T-helper 2 cell treated with Interferon-gamma antibody and Interleukin-4, amounts not matched to agents 5 μg/mL and 100 μg/mL, for 36 hours (primary cell): ENCODE measurements at places on chromosomes 6 and 20.

GRCh38 chr20:62376112-62377063, 9.3 kb upstream of the LAMA5 start:
- H3K4me1 ChIP-seq = peaks cover 1% of the 10 kb centered on the region
- H3K36me3 ChIP-seq = no peaks in the 10 kb centered on the region
- no peak overlapping the region for H3K27ac ChIP-seq

GRCh38 chr20:46808565-46808964, 86.1 kb upstream of the EYA2 start:
- no peak overlapping the region for H3K27ac ChIP-seq
- peaks cover 38% of the 10 kb centered on the region for H3K27me3 ChIP-seq

- no peak overlapping the region for H3K4me3 ChIP-seq
- H3K4me1 ChIP-seq = peaks cover 1% of the 10 kb centered on the region
- H3K27ac ChIP-seq = no peak overlapping the region
- peaks cover 2% of the 10 kb centered on the region for H3K27me3 ChIP-seq
- no peaks in the 10 kb centered on the region for H3K36me3 ChIP-seq
- DNase-seq = no peak
Observed at GRCh38 chr20:36203861-36204260, 32.4 kb upstream of the AAR2 start.

GRCh38 chr6:35415065-35415891, 36.9 kb upstream of the FANCE start:
- peaks cover 30% of the 10 kb centered on the region for H3K36me3 ChIP-seq
- H3K4me1 ChIP-seq = peaks cover 53% of the 10 kb centered on the region
- peak overlapping the region; percentile 10 for H3K27ac ChIP-seq

GRCh38 chr6:54106727-54107126, 4.5 kb upstream of the MLIP start:
- H3K27me3 ChIP-seq = no peaks in the 10 kb centered on the region
- no peak for DNase-seq
- H3K27ac ChIP-seq = no peak overlapping the region
- no peak overlapping the region for H3K4me3 ChIP-seq
- H3K36me3 ChIP-seq = no peaks in the 10 kb centered on the region
- no peaks in the 10 kb centered on the region for H3K4me1 ChIP-seq

GRCh38 chr6:135537741-135538301, 40.3 kb upstream of the AHI1 start:
- no peaks in the 10 kb centered on the region for H3K27me3 ChIP-seq
- H3K36me3 ChIP-seq = peaks cover 33% of the 10 kb centered on the region
- peaks cover 58% of the 10 kb centered on the region for H3K4me1 ChIP-seq
- peak overlapping the region; percentile 90 for H3K27ac ChIP-seq

- H3K27ac ChIP-seq = no peak overlapping the region
- DNase-seq = no peak
- H3K36me3 ChIP-seq = no peaks in the 10 kb centered on the region
- H3K4me1 ChIP-seq = no peaks in the 10 kb centered on the region
- no peak overlapping the region for H3K4me3 ChIP-seq
Observed at GRCh38 chr20:14374196-14374595, 36.8 kb upstream of the FLRT3 start.

GRCh38 chr6:44674226-44675155, 287.0 kb downstream of the CDC5L start:
- H3K27ac ChIP-seq = no peak overlapping the region
- DNase-seq = no peak
- peaks cover 22% of the 10 kb centered on the region for H3K27me3 ChIP-seq
- no peaks in the 10 kb centered on the region for H3K4me1 ChIP-seq
- no peaks in the 10 kb centered on the region for H3K36me3 ChIP-seq

- DNase-seq = no peak
- H3K4me1 ChIP-seq = no peaks in the 10 kb centered on the region
Observed at GRCh38 chr6:128806261-128806660, 76.7 kb upstream of the LAMA2 start.

GRCh38 chr6:31152781-31153180, 4.8 kb downstream of the CCHCR1 start:
- H3K27me3 ChIP-seq = no peaks in the 10 kb centered on the region
- peaks cover 11% of the 10 kb centered on the region for H3K4me1 ChIP-seq
- DNase-seq = no peak
- H3K27ac ChIP-seq = peak overlapping the region; percentile 41

GRCh38 chr20:57808264-57809070, 98.7 kb upstream of the PMEPA1 start:
- H3K4me1 ChIP-seq = no peaks in the 10 kb centered on the region
- DNase-seq = no peak
- H3K4me3 ChIP-seq = no peak overlapping the region
- no peaks in the 10 kb centered on the region for H3K36me3 ChIP-seq
- H3K27me3 ChIP-seq = no peaks in the 10 kb centered on the region

GRCh38 chr6:24448396-24448795, 41.0 kb downstream of the GPLD1 start:
- H3K4me1 ChIP-seq = no peaks in the 10 kb centered on the region
- no peak overlapping the region for H3K27ac ChIP-seq
- H3K4me3 ChIP-seq = no peak overlapping the region
- DNase-seq = no peak
- H3K36me3 ChIP-seq = no peaks in the 10 kb centered on the region

- no peaks in the 10 kb centered on the region for H3K36me3 ChIP-seq
- H3K27me3 ChIP-seq = no peaks in the 10 kb centered on the region
- no peaks in the 10 kb centered on the region for H3K4me1 ChIP-seq
- no peak overlapping the region for H3K27ac ChIP-seq
- DNase-seq = no peak
- H3K4me3 ChIP-seq = no peak overlapping the region
Observed at GRCh38 chr20:9617940-9618339, 103.5 kb downstream of the LAMP5 start.

DNA sequence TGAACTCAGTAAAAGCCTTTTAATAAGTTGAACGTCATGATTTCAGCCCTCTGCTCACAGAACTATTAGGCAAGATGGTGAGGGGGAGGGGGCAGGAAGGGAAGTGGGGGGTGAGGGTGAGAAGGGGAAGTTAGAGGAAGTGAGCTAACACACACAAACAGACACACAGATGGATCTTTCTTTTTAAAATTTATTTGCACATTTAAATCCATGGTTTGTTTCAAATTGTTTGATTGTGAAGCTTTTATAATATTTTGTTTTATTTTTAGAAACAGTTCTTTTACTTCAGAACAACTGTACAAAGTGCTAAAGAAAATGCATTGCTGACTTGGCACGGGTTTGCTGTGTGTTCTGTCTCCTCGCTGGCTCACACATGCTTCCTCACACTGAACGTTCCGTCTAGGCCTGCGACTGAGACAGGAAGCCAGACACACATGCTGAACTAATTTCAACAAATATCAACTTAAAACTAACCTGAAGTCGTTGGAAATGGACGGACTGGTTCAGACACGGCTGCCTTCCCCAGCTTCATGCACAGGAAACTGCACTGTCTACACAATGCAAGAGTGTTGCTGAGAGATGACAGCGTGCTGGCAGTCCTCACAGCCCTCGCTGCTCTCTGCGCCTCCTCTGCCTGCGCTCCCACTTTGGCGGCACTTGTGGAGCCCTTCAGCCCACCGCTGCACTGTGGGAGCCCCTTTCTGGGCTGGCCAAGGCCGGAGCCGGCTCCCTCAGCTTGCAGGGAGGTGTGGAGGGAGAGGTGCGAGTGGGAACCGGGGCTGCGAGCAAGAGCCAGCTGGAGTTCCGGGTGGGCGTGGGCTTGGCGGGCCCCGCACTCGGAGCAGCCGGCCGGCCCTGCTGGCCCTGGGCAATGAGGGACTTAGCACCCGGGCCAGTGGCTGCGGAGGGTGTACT, 8.1 kb upstream of the ZBP1 start:
- H3K27ac ChIP-seq = peak overlapping the region; percentile 99
- peak; percentile 21 for DNase-seq
- peaks cover 41% of the 10 kb centered on the region for H3K4me1 ChIP-seq
- peaks cover 15% of the 10 kb centered on the region for H3K36me3 ChIP-seq
- peaks cover 34% of the 10 kb centered on the region for H3K27me3 ChIP-seq
- H3K4me3 ChIP-seq = peak overlapping the region; percentile 84

DNA sequence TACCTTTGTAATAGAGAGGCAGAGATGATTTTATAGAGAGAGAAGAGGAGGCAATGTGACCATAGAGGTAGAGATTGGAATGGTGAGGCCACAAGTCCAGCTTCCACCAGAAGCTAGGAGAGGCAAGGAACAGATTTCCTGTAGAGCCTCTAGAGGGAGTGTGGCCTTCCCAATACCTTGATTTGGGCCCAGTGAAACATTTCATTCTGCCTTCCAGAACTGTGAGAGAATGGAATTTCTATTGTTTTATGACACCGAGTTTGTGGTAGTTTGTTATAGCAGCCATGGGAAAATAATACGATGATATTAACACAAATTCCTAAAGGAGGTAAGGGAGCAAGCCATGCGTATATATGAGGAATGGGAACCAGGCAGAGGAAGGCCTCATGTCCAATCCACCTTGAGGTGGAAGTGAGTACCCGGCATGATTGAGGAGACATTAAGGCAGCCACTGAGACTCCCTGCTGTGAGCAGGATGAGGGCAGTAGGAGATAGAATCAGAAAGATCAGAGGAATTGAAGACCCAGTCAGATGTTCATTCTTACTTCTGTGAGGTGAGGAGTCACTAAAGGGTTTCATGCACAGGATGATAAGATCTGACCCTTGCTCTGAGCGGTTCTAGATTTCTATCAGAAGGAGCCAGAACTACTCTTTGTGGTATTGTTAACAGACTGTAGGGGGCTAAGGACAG, 636.3 kb upstream of the IMPG1 start:
- DNase-seq = no peak
- no peaks in the 10 kb centered on the region for H3K36me3 ChIP-seq
- H3K27me3 ChIP-seq = no peaks in the 10 kb centered on the region
- H3K4me3 ChIP-seq = no peak overlapping the region
- no peak overlapping the region for H3K27ac ChIP-seq
- no peaks in the 10 kb centered on the region for H3K4me1 ChIP-seq

GRCh38 chr20:5596401-5597193, 153.6 kb upstream of the SHLD1 start:
- H3K27ac ChIP-seq = peak overlapping the region; percentile 52
- no peak for DNase-seq
- H3K4me1 ChIP-seq = peaks cover 48% of the 10 kb centered on the region
- peak overlapping the region; percentile 22 for H3K4me3 ChIP-seq
- H3K27me3 ChIP-seq = no peaks in the 10 kb centered on the region

DNA sequence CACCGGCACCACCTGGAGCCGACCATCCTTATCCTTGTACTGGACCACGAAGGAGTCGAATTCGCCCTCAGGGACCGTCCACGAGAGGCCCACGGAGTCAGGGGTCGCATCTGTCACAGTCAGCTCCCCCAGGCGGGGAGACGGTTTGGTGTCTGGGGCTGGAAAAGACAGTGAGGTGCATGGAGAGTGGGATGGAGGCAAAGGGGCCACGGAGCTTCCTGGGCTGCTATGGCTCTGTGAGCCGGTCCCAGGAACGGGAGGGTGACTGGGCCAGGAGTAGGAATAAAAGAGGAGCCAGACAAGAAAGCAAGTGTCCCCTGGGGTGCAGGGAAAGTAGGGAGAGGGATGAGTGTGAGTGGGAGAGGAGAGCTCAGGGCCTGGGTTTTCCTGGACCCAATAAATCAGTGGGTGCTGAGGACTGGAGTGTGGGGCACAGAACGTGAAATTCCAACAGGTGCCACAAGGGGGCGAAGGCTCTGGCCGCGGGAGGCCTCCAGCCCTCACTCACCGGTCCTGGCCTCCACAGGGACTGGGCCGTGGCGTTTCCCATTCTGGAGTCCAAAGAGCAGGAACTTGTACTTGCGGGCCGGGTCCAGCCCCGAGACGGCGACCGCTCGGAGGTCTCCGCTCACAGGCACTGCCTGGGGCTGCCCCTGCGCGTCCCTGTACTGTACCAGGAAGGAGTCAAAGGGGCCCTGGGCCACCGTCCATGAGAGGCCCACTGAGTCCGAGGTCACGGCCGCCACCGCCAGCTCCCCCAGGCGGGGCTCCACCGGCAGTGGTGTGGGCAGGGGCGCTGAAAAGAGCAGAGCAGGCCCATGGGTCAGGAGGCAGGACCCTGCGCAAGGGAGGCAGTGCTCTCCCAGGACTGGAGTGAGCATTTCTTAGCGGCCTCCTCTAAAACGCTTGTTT, 9.9 kb downstream of the CYP21A2 start:
- DNase-seq = peak; percentile 46
- H3K4me1 ChIP-seq = no peaks in the 10 kb centered on the region
- H3K27ac ChIP-seq = no peak overlapping the region
- H3K36me3 ChIP-seq = no peaks in the 10 kb centered on the region
- H3K4me3 ChIP-seq = no peak overlapping the region
